ENCODE measurements at places on chromosomes 13 and 19.

- DNase-seq: peak; percentile 87
Observed at GRCh38 chr19:8005534-8006256, at the start of gene ELAVL1. Gene ELAVL1, minus strand, starts transcription at chr19:8005641. Its CDS starts 13,826 bp downstream, at chr19:7991815.

DNA sequence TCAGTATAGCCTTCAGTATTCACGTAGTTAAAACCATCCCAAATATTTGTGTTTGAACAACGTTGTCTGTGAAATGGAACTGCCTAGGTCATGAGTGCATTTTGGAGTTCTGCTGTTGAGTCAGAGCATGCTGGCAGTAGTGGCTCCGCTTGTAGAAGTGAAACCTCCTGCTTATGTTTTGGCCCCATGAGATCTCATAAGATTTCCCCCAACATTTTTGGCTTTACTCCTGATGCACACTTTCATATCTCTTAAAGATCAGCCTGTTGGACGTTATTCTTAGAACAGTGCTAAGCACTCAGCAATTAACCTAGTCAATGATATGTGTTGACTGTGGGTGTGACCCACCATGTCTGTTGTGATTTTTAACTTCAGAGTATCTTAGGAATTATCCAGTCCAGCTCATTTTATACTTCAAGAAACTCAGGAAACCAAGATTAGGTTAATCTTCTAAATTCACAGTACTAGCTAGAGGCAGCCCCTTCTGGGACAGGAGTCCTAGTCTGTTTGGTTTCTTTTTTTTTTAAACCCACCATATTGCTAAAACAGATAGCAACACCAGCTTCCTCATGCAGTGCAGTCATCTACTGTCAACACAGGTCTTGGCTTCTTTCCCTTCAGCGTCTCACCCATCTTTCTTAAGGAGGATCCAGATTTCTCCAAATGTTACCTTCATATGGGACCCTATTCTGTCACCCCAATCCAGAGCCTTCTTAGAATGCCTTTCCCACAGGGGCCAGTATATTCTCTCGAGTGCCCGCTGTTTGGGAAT lies 26.2 kb downstream of the RAP2A start:
- no peak for DNase-seq

GRCh38 chr19:33689868-33690267 lies 68.1 kb downstream of the CHST8 start:
- DNase-seq: no peak

- no peak for DNase-seq
Observed at GRCh38 chr19:45475537-45476291, 7.9 kb downstream of the FOSB start.

GRCh38 chr19:32201636-32202051 lies 143.8 kb upstream of the ZNF507 start:
- no peak for DNase-seq

- DNase-seq: no peak
Observed at GRCh38 chr13:111323950-111324651, 3.7 kb downstream of the TEX29 start.

DNA sequence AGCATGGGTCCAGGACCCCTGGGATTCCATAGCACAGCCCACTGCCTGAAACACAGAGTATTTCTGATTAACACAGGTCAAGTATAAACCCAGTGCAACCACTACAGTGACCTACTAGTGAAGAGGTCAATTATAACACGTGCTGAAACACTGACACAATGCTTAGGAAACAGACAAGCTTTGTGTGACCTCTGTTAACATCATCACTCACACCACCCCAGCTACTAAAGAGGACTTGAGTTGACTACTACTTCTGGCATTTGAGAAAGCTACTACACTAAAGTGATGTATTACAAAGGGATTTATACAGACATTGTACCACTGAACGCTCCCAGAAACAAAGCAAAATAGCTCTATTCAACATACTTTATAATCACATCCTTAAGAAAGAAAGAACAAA lies 1935.9 kb upstream of the PCDH20 start:
- no peak for DNase-seq

DNA sequence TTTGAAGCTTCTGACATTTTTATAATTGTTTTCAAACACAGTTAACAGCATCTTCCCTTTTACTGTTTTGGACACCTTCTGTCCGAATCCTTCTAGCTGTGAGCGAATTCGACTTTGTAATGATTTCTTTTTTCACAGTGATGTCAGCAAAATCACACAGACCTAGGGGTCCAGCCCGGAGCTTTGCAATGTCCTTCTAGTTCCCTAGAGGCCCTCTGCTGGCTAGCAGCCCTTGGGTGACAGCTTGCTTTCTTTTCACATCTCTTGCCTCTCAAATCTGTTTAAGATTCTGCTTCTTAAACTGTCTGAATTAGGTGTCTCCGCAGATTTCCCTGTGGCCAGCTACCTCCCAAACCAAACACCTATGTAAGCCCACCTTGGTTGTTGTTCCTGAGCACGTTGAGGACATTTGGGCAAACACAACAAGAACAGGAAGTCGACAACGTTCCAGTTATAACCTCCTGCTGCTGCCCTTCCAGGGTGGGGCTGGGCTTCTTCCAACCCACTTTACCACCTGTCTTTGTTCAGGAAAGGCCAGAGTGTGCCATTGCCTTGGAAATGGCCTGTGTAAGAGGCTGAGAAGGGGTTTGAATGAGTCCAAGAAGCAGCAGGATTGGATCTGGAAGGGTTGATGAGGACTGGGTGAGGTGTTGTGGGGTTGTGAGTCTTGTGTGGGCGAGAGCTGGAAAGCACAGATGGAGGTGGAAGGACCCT lies 123.1 kb downstream of the ATP8A2 start:
- DNase-seq: no peak

- DNase-seq: no peak
Observed at GRCh38 chr13:111152844-111153243, 37.7 kb downstream of the ARHGEF7 start.

DNA sequence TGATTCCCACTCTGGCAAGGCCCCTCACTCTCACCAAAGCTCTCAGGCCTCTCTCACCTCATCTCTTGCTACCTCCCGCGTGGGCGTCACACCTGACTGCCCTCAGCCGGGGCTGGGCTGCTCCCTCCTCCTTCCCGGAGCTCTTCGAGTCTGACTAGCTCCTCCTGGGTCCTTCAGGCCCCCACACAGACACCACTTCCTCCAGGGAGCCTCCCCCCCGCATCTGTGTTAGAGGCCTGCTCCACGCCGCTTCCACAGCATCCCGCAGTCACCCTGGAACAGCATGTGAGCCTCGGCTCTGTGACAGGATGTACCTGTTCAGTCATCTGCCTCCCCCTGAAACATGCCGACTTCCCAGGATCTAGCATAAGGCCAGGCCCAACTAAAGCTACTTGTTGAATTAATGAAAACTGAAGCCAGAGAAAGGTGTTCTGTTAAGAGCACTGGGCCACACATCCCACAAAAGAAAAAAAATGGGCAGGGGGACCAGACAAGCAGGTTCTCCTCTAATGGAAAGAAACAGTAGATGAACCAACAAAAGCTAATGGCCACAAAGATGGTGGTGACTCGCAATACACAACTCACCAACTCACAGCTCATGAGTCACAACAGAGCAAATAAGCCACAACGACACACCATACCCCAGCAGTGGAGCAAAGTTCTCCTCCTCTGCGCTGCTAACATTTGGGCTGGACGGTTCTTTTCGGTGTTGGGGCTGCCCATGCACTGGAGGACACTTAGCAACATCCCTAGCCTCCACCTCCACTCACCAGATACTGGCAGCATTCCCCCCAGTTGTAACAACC lies 3.0 kb downstream of the PPP6R1 start:
- DNase-seq: peak; percentile 25

DNA sequence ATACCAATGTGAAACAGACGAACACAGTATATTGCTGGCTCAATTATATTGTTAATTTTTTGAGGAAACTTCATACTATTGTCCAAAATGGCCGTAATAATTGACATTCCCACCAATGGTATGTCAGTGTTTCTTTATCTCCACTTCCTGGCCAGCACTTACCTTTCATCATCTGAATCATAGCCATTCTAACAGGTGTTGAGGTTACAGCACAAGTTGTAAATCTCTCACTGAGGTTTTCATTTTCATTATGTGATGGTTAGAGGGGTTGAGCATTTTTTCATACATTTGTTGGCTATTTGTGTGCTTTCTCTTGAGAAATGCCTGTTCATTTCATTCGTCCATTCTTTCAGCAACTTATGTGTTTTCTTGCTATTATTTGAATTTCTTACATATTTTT lies 824.0 kb downstream of the UQCRFS1 start:
- no peak for DNase-seq

DNA sequence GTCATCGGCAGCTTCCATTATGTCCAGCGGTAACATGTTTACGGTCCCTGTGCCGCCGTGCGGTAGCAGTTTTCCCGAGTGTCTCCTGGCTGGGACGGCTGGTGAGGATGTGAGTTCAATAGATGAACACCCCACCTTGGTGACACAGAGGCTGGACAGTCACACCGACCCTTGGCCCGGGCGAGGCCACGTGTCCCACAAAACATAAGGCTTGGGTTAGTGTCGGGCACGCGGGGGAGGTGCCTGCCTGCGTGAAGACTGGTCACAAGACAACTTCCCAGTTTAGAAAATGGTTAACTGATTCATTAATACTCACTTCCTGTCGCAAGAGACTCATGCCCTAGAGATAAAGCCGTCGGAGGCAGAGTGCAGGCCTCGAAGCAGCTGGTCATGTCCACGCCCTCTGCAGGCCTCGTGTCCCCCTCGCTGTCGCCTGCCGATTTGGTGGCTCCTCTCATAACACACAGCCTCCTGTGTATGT lies 17.2 kb downstream of the RASA3 start:
- no peak for DNase-seq

DNA sequence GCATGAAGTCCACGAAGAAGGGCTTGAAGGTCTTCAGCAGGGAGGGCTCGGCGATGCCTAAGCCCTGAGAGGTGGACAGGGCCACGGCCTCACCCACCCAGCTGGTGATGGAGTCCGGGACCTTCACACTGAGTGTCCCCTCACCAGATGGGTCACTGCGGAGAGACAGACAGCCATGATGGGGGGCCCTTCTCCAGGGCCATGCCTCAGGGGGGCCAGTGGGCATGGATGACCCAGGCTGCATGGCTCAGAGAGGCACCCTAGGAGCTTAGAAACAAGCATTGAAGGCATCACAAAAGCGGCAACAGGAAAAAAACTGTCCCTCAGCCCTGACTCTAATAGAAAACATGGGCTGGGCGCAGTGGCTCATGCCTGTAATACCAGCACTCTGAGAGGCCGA lies 63.2 kb downstream of the F2RL3 start:
- no peak for DNase-seq

DNA sequence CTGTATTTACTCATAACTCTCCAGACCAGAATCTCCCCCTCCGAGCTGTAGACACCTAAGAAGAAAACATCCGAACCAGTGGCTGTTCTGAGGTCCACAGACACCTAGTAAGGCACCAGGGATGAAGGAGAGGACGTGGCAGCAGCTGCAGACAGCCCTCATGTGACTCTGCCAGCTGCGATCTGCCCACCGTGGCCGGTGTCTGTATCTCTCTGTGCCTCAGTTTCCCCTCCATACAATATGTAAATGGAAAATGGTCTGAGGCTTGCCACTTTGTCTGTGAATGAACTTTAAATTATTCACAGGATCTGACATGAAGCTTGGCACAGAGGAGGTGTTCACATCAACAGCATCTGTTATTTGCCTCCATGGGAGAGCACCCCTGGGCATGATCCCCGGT lies 2.4 kb downstream of the CEACAM4 start:
- DNase-seq: no peak

- DNase-seq: peak; percentile 93
Observed at GRCh38 chr19:48835734-48836088, 580 bp downstream of the HSD17B14 start.

DNA sequence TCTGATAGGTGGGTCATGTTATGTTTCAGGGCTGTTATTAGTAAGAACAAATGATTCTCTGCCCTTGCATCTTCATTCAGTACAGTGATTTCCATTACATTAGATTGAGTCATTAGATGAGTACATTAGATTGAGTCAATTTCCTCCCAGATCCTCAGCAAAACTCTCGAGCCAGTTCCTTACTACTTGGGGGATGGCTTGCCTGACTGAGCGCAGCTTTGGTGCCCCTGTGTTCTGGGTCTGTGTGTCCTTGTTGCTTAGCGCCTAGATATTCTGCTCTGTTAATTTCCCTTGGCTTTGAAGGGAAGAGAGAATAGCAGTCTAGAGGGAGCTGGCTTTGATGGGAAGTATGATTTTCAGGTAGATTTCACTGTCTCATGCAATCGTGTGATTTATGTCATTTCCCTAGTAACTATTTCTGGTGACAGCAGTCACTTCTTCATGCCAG lies 19.1 kb upstream of the SCEL start:
- no peak for DNase-seq

DNA sequence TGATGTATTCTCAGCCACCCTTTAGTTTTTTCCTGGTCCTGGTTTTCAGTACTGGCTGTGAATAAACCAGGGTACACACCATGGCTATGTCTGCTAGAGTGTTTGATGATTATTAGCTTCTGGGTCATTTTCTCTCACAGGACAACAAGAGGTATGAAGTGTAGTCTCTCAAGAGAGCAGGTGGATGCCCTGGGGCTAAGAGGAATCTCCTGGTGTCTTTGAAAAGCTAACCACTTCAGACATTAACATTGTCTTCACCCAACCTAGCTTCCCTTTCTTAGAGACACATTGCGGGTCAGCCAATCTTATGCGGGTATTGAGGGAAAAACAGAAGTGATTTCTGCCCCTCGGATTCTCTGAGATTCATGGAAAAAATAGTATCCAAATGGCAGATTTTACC lies 1.6 kb downstream of the ZNF730 start:
- DNase-seq: no peak

DNA sequence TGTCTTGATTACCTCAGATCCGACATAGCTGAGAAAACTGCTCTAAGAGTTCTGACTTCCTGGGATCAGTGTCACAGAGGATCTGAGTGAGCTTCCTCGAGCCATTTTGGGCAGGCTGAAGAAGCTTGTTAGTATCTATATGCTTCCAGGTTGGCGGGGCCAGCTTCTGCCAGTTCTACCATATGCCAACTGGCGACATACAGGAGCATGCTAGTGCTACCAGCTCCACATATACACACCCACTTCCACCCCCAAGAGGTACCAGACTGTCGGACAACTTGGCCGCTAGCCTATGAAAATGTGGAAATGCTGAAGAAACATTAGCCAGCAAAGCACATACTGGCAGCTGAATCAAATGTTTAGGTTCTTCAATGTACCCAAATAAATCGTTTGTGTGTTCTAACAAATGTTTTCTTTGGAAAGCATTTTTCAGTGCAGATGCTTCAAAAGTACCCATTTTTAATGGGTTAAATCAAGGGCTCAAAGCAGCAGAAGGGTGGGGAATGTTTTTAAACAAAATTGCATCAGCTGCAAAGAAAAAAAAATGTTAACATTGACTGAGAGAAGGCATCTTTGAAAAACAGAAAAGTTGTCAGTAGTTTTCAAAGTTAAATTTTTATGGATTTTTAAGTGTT lies 163.7 kb downstream of the KLF12 start:
- no peak for DNase-seq

DNA sequence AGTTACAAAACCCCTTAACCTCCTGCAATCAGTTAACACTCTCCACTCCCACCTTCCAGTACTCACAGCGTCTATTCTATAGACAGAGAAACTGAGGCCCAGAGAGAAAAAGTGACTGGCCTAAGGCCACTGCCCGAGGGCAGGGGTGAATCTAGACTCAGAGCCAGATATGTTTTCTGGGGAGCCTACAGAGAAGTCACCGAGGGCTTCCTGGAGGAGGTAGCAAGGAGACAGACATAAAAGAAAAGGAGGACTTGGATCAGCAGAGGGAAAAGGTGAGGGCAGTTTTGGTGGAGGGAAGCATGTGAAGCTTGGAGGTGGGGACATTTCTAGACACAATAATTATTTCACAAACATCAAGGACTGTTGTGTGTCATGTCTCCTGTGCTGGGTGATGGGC lies 1.6 kb upstream of the COMP start:
- DNase-seq: no peak

All from effector CD4-positive, alpha-beta T cell (primary cell).